ENCODE measurements at places on chromosomes 16 and 17.

- DNase-seq = no peak
Measured at GRCh38 chr17:33435721-33436301, 142.7 kb upstream of the ASIC2 start.

GRCh38 chr16:84955427-84955826 lies 55.9 kb downstream of the ZDHHC7 start:
- no peak for DNase-seq

GRCh38 chr16:88941913-88942909 lies 34.8 kb downstream of the CBFA2T3 start:
- DNase-seq = peak; percentile 9

- no peak for DNase-seq
Measured at GRCh38 chr17:48588528-48588927, 1.5 kb downstream of the HOXB3 start.

DNA sequence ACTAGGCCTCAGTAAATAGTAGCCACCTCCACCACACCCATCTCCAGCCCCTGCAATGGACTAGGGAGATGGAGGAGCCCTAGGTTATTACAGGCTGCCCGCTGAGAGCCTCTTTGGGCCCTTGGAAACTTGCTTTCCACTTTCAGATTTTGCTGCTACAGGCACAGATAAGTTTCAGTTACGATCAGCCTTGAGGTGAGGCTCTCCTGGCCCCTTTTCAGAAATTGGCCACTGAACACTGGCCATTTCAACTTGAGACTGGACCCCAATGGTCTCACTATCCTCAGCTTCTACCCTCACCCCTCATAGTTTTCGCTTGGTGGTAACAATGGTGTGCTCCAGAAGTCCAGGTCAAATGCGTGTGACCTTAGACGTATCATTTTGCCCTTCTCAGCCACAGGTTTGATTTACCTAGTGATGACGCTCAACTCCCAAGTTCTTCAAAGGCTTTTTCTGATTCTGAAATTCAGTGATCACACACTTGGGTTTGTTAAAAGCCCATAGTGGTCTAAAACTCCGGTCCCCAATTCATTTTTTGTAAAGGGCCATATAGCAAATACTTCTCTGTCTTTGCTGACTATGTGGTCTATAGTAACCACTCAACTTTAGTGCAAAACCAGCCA lies 1.0 kb downstream of the PMM2 start:
- DNase-seq = no peak

DNA sequence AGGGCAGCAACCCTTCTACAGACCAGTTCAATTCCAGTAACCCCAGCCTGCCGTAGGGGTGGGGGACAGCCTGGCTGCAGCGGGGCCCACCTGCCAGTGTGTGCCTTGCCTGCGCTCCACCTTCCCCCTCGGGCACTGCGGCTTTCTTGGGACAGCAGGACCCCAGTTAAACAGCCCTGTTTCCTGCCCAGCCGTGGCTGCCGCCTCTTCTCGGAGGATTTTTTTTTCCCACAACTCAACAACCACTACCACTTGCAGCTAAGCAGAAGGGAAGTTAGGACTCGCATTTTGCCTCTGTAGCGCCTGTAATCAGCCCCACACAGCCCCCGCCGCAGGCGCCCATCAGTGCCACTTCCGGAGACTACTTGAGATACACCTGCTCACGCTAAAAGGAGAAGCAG lies 76.1 kb downstream of the RAI1 start:
- no peak for DNase-seq

DNA sequence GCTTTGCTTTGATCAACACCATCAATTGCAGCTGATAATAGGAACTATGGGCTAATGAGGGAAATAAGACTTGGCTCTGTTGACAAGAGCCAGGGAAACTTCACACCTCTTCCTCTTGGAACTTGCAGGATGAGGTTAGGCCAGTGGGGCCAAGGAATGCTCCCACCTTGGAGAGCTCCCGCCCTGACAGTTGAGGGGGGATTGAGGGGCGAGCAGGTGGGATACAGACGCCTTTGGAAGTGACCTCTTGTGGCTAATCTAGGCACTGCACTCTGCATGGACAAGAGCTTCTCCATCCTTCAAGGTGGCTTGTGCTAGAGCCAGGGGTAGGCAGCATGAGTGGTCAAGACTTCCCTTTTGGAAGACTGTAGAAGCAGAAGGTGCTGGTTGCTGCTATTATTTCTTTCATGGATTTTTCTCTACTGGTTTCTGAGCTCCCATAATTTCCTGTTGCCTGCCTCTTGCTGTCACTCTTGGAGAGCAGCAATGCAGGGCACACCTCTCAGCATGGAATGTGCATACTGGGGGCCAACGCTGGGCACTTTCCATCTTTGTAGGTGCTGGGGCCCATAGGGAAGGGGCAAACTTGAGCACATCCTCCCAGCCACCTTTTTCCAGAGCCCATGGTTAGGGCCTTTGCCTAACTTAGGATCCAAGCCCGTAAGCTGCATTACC lies 2.3 kb upstream of the PHF12 start:
- DNase-seq = peak; percentile 38

- DNase-seq = no peak
Measured at GRCh38 chr16:88903267-88903666, 36.8 kb upstream of the PABPN1L start.

DNA sequence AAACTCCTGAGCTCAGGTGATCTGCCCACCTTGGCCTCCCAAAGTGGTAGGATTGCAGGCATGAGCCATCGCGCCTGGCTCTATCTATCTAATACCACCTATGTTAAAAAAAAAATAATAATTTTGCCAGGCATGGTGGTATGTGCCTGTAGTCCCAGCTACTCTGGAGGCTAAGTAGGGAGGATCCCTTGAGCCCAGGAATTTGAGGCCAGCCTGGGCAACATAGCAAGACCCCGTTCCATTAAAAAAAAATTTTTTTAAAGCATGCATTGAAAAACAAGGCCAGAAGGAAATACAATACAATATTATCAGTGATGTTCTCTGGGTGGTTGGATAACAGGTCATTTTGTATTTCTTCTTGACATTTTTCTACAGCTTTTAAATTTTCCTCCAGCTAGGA lies 45.2 kb upstream of the HELZ start:
- no peak for DNase-seq

GRCh38 chr17:62897706-62898105 lies 68.3 kb upstream of the TANC2 start:
- DNase-seq = no peak

DNA sequence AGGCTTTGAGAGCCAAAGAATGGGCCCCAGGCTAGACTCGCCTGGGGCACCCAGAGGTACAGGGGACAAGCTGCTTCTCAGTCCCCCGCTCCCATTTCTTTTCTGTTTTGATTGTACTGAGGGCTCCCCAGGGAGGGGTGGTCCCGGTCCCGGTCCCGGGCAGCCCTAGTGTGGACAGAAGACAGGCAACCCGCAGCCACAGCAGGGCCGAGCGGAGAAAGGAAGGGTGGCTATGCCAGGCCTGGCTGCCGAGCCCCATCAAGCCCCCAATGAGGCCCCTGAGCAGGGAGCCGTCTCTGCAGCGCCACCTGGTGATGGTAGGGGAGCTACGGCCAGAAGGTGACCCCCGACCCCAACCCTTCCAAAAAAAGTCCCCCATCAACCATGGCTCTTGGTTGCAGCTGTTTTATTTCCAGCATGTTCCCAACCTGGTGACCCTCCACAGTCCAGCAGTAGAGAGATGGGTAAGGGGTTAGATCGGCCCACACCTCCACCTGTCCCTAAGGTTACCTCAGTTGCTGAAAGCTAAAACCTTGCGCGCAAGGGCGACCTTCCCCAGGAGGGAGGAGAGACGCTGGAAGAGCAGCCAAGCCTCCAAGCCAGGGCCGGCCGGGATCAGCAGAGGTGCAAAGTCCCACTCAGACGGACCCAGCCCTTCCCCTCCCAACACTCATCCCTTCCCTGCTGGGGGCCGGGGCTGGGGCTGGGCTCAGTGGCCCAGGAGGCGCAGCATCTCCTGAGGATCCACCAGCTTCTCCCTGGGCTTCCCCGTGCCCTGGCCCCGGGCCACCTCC lies 2.6 kb upstream of the GRIN2C start:
- DNase-seq = peak; percentile 56

GRCh38 chr16:67246081-67246755 lies 1.1 kb downstream of the FHOD1 start:
- DNase-seq = peak; percentile 28

GRCh38 chr17:10072556-10073425 lies 125.6 kb downstream of the GAS7 start:
- DNase-seq = no peak

DNA sequence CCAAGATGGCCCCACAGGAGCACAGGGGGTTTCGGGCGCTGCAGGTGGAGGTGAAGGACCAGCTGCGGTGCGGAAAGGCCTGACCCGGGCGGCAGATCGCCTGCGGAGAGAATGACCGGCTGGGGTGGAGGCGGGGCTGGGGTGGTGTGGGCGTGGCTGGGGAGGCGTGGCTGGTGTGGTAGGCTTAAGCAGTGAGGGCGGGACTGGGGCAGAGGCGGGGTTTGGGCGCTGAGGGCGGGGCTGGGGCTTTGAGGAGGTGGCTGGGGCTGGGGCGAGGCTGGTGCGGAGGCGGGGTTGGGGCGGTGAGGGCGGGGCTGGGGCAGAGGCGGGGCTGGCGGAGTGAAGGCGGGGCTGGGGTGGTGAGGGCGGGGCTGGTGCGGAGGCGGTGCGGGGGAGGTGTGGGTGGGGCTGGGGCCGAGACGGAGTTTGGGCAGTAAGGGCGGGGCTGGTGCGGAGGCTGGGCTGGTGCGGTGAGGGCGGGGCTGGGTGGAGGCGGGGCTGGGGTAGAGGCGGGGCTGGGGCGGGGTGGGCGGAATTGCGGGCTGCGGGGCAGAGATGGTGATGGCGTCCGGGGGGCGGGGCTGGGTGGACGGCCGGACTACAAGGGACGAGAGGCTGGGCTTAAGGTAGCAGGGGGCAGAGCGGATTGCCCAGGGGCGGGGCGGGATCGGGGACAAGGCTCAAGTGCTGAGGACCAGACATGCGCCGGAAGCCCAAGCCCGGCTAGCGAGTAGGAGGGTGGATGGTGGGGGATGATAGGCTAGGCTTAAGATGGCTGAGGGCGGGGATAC lies 9.9 kb upstream of the GSDMA start:
- DNase-seq = no peak

DNA sequence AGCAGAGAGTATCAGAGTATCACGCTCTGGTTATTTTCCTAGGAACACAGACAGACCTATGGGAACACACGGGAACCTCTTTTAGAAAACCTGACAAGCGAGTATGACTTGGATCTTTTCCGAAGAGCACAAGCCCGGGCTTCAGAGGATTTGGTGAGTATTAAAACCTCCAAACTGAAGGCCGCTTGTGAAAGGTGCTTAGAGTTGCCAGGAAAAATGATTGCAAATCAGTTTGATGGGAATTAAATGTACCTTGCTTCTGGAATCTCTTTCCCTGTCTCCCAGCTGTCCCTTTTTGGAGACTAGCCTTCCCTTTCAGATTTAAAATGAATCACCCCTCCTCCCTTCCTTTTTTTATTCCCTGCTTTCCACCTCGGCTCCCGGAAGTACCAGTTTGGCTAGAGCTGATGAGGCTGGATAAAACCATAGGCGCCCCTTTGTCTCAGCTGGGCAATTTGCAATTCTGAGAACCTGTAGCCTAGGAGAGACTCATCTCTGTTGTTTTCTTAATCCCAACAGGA lies 27.3 kb downstream of the KAT7 start:
- DNase-seq = no peak

GRCh38 chr17:52134641-52135040 lies 23.9 kb downstream of the CA10 start:
- DNase-seq = no peak

DNA sequence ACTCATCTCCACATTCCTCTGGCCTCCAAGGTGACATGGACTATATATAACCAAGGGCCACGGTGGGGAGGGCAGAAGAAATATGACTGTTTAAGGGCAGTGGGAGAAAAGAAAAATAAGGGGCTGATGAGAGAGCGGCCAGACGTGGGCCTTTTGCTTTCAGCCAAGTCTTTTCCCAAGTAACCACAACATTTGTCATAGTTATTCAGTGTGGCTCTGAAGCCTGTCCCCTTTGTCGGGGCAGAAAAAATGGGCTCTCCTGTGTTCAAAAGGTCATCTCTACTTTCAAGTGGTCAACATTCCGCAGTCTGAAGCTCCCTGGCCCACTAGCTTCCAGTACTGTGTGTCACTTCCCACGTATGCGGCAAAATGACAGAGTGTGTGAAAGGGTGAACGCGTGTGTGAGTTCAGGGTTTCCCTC lies 245.4 kb downstream of the NTN1 start:
- no peak for DNase-seq

GRCh38 chr17:17519886-17520285 lies 23.7 kb upstream of the RASD1 start:
- no peak for DNase-seq

DNA sequence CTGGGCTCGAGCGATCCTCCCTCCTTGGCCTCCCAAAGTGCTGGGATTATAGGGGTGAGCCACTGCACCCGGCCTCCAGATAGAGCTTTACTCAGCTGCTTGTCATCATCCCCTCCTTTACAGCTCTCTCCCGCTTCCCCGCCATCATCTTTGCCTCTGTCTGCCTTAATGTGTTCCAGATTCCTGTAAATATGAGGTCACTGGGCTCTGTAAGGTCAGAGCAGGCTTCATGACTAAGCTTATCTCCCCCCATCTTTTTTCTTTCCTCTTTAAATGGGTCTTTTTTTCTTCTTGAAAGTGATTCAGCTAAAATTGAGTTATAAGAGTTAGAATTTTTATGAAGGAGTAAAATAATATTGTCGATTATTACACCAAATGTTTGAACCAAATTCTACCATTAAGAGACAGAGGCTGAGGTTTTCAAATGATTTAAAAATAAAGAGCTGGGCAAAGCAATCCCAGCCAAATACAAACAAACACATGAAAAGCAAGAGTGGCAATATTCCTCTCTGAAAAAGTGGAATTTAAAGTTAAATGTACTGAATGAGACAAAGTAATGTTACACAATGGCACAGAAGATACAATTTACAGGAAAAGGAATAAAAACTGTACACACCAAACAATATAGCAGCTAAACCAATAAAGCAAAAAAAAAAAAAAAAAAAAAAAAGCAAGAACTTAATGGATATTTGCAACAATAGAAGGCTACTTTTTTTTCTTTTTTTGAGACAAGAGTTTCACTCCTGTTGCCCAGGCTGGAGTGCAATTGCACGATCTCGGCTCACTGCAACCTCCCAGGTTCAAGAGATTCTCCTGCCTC lies 62.1 kb downstream of the CRISPLD2 start:
- no peak for DNase-seq

DNA sequence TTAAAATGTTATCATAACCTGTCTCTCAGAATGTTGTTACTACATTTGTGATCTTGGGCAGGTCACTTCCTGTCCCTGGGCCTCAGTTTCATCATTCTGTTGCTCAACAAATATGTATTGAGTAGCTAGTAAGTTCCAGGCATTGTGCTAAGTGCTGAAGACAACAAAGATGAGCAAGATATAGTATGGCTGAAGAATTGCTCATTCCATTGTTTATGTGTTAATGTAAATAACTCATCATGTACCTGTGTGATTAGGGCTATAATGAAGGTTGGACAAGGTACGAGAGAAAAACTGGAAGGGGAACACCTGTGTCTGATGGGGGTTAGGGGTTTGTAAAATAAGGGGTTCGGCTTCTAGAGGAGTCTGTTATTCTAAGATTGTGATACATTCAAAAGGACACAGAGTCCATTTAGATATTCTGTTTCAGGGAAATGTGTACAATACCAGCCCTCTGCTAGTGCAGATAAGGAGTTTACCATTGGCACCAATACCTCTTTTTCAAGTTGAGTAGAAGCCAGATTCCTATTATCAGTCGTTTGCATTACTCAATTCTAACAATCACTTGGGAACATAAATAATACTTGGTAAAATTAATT lies 20.0 kb downstream of the TUBG1 start:
- no peak for DNase-seq
